ENCODE measurements at places on chromosomes 4 and X.

- no peak for DNase-seq
Observed at GRCh38 chrX:145630806-145631435, 186.7 kb upstream of the SLITRK2 start.

DNA sequence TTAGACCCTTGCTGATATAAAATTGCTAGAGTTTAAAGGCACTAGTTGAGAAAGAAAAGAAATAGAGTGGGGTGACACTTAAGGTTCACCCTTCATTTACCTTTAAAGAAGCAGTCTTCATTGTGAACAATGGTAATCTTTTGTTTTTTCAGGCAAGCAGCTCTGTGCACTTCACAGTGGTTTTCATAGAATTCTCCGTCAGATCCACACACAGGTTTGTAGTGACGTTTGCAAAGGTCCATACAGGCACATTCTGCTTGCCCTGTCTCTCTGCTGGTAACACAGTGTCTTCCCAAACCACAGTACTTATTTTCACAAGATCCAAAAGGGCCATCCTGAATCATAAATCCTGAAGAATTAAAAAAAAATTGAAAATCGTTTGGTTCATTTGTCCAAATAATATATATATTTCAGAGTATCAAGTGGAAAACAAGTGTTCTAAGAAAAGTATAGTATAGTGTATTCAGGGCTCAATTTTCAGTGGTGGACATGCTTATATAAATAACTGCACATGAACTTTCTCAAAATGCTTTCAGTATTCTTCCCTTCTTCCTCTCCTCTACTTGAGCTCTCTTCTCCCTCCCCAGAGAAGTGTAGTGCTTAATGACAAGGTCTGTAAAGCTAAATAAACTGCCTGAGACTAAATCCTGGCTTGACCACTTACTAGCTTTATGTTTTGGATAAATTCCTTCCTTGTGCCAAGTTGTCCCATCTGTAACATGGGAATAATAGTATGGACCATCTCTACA lies 243.3 kb downstream of the FSTL5 start:
- DNase-seq = no peak

GRCh38 chr4:141041021-141041476 lies 92.2 kb downstream of the RNF150 start:
- DNase-seq = no peak

GRCh38 chr4:144564358-144564757 lies 81.6 kb upstream of the HHIP start:
- DNase-seq = no peak

GRCh38 chrX:46308110-46308509 lies 237.1 kb downstream of the ZNF674 start:
- no peak for DNase-seq

- DNase-seq = no peak
Observed at GRCh38 chr4:163666332-163666873, 171.9 kb downstream of the TMA16 start.

DNA sequence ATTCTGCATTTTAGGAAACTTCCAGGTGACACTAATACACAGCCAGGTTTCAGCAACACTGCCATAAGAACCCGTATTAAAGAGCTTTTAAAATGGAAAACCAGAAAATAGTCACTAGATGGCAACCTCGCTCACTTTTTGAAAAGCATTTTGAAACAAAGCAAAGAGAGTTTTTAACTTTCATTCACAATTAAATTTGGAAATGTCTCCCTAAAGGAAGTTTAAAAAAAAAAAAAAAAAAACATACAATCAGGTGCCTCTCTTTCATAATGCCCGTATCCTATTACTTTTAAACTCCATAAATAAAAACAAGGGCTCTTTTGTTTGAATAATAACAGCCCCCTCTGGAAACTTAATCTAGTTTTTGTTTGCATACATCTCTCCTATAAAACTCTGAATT lies 20.3 kb downstream of the MEPE start:
- DNase-seq = peak; percentile 37

DNA sequence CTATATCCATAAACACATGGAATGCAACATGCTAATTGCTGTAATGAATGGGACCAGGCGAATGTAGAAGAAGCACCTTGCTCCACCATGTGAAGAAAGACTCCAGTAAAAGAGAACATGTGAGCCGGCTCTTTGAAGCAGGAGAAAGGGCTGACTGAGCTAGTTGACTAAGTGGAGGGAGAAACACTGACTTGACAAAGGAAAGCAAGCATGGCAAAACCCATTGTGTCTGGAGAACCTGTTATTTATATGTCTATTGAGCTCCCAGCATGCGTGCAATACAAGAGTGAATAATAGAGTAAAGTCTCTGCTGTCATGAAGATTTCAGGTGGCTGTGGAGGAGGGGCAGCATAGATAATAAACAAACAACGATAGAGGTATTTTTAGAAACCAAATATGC lies 559.9 kb downstream of the RAB28 start:
- DNase-seq = no peak

DNA sequence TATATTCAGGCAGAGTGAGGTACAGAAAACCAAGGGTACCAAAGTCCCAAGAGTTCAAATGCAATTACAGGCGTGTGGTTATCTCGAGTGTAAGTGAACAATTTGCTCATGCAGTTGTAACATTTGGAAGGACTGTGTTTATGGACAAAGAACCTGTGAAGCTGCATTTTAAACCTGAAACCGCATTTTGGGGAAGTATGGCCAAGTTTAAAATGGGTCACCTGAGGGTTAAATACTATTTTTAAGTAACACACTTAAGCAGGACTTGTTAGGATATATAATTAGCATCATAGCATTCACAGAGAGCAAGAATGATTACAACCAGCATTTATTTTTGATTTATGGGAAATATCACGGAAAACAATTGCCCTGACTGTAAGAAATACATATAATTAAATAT lies 79.1 kb upstream of the LCORL start:
- DNase-seq = no peak

DNA sequence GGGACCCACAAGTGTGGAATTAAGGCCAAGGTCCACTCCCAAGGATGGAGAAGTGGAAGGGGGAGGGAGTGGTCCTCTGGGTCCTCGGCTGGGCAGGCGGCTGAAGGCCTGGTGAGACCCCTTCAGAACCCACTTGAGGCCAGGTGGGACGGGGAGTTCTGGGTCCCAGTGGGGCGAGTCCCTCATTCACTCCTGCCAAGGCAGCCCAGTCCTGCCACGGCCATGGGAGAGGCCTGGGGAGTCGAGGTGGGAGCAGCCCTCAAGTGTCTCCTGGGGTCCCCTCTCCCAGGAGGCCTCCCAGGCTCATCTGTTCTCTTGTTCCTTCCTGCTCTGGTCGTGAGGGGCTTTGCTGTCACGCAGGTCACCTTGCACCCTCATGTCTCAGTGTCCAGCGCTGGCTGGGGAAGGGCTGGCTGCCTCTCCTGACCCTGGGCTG lies 6.1 kb upstream of the SH3BP2 start:
- DNase-seq = no peak

DNA sequence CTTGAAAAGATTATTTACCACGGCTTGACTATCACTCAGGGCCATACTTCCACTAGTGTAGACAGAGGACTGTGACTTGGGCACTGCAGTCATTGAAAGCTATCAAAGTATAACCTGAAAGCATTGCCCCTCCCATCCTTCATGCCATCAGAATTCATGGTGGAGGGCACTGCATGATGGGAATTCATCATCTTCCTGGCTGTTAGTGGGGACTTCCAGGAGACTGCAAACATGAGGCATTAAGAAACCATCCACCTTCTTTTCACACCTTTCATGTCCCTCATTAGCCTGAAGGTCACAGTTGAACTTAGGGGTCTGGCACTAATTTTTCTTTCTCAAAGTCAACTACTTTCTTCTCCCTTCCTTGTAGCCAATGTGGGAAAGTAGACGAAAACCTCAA lies 25.8 kb downstream of the VSIG4 start:
- DNase-seq = no peak

- DNase-seq = no peak
Observed at GRCh38 chr4:75135068-75135825, 202.3 kb downstream of the PARM1 start.

DNA sequence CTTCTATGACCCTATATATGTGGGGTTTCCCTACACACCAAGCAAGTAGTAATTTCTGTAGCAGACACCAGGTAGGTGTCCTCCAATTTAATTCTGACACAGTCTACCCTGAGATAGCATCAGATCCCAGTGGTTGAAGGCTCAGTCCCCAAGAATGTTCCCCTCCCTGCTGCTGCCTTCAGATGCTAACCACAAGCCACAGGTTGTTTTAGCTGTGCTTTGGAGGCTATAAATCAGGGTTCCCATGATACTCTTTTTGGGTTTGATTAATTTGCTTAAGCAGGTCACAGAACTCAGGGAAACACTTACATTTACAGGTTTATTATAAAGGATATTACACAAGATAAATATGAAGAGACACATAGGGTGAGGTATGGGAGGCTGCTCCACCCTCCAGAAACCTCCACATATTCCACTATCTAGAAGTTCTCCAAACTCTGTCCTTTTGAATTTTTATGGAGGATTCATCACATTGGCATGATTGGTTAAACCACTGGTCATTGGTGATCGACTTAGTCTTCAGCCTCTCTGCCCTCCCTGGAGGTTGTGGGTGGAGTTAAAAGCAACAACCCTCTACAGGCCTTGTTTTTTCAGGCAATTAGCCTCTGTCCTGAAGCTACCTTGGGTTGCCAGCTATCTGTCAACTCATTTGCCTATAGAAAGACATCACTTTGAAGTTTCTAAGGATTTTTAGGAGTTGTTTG lies 50.8 kb downstream of the GRIA2 start:
- peak; percentile 35 for DNase-seq

GRCh38 chr4:39470402-39470801 lies 11.5 kb downstream of the LIAS start:
- DNase-seq = no peak

DNA sequence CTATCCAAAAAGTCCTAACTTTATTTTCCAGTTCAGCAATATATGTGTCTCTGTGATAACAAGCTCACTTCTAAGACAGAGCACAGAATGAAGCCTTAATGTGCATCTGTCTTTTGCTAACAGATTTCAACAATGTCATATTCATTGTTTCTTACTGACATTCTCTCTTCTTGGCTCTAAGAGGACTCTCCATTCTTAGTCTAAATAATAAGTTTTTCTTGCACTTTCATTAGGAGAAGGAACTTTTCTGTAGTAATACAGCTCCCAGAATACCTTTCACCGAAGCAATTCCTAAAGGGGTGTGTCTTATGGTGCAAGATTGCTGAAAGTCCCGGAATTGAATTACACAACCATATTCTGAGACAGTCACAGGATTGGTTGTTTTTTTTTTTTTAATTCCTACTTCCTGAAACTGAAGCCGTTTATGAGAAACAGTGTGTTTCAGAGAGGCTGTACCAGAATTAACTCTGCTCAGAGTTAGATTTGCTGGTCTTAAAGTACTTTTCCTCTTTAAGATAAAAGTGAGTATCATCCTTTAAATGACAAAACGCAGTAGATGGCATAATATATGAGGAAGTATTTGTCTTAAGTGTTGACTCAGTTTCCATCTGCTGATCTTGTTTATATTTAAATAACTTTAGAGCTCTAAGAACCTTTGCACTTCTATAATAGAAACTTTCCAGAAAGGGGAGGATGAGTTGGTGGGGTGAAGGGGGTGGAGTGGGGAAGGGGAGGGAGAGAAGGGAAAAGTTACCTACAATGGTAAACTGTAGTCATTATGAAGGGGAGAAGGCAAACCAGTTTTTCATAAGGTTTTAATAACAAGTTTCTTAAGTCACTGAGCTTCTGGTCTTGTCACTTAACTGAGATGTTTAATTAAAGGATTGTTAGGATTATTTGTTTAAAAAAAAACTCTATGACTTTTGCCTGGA lies at the start of gene ALPK1:
Gene ALPK1 (plus strand): TSS at position 421 of the 932 bp plus-strand sequence.
- DNase-seq = peak; percentile 74

DNA sequence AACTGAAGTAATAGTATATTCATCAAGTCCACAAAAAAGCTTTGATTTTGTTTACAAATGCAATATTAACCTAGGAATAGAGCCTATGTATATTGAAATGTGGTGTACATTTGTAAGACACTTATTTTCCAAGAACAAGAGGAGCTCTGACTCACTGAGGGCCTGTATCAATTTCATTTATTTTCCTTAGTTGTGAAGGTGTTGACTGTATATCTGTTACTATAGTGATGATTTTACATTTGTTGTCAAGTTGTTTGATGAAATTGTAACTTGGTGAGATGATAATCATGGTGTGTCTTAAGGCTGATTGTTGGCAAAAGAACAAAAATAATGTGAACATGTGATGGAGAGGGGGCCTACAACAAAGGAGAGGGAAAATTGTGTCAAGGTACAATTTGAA lies 274.9 kb upstream of the TEX13A start:
- no peak for DNase-seq

DNA sequence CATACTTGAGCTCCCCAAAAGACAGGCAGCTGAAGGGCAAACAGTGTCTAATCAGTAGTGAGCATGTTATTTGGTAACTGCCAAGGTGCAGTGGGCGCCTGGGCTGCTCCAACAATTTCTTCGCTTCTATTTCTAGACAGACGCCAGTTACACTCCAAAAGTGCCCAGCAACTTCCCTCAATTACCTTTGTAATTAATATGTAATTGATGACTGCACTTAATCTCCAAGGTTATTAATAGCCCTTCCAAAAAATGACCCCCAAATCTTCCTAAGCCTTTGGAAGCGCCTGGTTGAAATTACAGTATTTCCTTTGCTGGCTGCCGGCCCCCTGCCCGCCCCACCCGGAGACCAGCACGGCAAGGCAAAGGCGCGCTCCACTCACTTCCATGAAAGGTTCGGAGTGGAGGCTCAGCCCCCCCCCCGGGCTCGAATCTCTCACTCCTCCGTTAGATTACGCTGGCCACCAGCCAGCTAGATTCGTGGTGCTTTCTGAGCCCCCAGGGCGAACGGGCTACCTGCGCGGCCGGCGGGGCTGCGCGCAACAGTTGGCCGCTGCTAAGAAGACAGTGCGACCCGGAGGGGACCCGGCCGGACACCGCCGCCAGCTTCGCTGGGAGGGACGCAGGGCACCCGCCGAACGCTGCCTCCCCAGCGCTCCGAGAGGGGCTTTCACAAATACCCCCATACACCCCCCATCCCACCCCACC lies 1.9 kb downstream of the GPC4 start:
- no peak for DNase-seq

- no peak for DNase-seq
Observed at GRCh38 chr4:79886021-79886420, 187.0 kb downstream of the ANTXR2 start.

- DNase-seq = no peak
Observed at GRCh38 chr4:42547805-42548204, 109.1 kb downstream of the ATP8A1 start.

DNA sequence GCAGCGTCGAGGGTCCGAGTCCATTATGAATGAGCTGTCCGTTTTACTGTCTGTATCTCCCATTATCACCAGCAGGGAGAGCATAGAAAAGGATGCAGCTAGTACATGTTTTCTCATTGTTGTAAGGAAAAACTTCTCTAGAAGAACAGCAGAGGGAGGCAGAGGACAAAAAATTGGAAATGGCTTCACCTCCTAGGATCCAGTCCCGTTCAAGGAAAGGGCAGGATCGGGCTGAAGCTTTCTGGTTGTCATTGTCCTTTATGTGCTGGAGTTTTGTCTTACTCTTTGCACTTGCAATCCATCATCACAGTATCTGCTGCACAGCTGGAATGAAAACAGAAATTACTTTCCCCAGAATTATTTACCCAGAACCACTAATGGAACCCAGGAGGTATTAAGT lies 14.7 kb downstream of the NDP start:
- DNase-seq = peak; percentile 74

Measured in brain microvascular endothelial cell (primary cell).